ENCODE measurements at places on chromosomes 12 and 14.

DNA sequence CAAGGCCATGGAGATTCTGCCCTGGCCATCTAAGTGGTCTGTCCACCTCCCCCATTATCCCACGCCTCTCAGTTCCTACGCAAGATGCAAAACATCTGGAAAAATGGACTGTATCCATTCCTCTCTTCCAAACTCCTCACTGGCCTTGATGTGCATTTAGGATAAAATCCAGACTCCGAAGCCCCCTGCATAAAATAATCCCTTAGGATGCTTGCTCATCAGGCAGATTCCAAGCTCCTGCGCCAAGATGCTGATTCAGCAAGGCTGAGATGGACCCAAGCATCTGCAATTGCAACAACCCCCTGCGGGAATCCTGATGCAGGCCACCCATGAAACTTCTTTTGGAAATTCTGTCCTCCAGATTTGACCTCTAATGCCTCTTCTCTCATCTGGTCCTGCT, 81.6 kb downstream of the SPRING1 start:
- DNase-seq, result no peak

DNA sequence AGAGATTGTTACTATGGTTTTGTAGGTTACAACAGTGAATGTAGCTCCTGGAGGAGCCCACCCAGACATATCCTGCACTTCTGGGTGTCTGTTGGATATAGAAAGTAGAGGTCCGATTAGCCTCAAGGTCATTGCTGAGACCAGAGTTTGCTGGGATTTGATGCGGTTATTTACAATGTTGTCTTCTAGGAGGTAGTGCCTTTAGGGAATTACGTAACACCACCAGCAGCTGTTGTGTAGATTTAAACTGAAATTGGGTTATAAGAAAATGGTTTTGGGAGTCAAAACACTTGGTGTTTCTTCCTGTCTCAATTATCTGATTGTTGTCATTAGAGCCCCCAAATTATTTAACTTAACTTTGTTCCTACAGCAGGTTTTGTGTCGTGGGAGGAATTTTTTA, 225.3 kb upstream of the PELI2 start:
- no peak for DNase-seq

DNA sequence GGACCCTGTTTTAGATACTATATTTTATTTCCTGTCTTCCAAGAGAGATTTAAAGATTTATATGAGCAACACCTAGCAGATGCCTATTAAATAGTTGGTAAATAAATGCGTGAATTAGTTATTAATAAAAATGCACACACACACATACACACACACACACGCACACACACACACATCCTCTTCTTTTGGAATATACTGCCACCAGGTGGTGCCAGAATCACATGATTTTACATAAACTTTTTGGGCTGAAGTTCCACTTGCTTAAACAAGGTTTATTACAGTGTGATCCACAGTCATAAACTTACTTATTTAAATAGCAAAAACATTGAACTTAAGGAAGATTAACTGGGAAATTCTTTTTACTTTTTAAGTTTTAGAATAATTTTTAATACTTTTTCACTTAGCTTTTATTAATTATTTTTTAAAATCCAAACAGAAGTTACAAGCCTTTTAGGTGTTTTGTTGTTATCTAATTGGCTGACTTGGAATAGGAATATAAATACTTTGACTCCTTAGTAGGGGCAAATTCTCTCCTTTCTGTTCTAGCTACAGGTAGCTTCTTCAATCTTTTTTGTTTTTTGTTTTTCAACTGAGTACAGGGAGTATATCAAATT, 17.5 kb downstream of the RAD51B start:
- DNase-seq, result peak; percentile 63

GRCh38 chr12:24152270-24152669, 202.8 kb upstream of the SOX5 start:
- no peak for DNase-seq

- no peak for DNase-seq
Measured at GRCh38 chr14:95326987-95327386, 7.3 kb upstream of the CLMN start.

DNA sequence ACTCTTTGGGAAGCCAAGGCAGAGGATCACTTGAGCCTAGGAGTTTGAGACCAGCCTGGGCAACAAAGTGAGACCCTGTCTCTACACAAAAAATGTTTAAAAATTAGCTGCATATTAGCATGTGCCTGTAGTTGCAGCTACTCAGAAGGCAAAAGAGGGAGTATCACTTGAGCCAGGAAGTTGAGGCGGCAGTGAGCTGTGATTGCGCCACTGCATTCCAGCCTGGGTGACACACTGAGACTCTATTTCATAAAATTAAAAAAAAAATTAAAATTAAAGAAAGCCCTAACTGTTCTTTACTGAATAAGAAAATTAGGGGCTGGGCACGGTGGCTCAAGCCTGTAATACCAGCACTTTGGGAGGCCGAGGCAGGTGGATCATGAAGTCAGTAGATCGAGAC, 27.0 kb downstream of the SENP1 start:
- no peak for DNase-seq

DNA sequence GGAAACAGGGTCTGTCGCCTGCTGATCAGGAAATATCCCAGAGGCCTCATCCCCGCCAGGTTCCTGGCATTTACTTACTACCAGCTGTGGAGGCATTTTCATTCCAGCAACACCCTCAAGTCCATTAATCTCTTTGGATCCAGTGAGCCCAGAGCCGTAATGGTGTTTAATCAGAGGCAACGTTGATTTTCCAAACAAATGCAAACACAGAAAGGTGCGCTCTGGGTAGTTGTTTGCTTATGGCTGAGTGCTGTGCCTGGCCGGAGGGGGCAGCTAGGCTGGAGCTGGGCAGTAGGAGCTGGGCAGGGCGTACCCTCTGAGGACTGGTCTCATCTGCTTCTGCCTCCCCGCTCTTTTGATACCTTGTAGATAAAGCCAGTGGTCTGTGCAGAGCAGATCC, 110.6 kb downstream of the ADCK1 start:
- no peak for DNase-seq

DNA sequence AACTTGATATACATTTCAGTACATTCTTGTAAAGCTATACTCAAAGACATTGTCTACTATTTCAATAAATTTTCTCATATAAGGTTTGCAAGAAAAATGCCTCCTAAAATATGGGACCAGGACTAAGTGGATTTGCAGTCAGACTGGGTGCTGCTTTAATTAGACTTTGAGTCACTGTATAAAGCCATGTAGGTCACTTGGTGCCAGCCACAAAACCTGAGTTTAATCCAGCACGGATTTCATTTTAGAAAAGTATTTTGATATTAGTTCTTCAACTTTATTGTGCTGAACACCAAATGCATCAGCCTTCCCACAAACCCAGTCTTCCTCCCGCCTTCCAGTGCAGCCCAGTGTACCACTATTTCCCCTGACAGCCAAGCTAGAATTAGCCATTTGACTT, 9.9 kb upstream of the NID2 start:
- no peak for DNase-seq

DNA sequence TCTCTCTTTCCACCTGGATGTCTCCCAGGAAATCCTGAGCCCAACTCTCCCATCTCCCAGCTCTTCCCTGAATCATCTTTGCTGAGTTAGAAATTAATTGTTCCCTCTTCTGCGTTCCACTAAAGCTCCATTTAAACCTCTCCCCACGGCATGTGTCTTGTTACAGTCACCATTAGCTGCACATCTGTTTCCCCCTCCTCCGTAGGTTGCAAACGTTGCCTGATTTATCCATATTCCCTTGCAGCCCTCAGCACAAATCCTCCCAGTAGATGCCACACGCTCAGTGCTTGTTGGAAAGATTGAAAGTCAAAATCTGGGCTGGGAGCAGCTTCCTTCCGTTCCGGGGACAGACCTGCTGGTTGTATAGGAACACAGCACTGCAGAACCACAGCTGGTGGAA, 90.4 kb downstream of the SLC24A4 start:
- no peak for DNase-seq

- no peak for DNase-seq
Measured at GRCh38 chr14:68473794-68474193, 319.1 kb downstream of the ZFP36L1 start.

DNA sequence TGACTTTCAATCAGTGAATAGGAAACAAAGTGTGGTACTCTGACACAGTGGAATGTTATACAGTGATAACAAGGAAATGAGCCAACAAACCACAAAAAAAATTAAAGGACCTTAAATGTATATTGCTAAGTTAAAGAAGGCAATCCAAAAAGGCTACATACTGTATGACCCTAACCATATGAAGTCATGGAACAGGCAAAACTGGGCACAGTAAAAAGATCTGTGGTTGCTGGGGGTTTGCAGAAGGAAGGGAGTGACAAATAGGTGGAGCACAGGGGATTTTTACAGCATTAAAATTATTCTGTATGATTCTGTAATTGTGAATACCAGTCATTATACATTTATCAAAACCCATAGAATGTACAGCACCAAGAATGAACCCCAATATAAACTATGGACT, 112.6 kb downstream of the KCNC2 start:
- no peak for DNase-seq

DNA sequence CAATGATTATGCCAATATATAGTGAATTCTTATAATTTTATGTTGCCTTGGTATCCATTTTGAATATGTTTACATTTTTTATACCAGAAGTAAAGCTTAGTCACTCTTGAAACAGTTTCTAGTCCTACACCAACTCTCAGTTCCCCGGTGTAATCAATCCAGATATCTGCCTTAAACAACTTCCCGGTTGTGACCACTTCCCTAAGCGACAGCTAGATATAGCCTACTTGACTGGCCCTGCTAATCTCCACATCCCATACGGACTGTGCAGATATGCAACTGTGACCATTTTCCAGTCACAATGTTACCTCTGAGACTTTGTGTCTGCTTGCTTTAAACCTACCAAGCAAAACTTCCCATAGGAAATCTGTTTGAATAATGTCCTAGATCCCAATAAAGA, 1551.5 kb upstream of the SEL1L start:
- peak; percentile 12 for DNase-seq

DNA sequence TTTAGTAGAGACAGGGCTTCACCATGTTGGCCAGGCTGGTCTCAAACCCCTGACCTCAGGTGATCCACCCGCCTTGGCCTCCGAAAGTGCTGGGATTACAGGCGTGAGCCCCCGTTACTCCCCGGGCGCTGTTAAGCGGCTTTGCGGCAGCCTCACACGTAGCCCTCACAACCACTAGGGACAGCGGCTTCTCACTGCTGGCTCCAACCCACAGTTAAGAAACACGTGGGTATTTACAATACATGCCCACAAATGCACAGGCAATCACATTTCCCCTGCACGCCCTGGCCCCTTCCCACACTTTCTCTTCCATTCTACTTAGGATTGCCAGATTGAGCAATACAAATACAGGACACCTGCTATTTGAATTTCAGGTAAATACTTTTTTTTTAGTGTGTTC, 37.0 kb upstream of the EIF5 start:
- no peak for DNase-seq

- DNase-seq, result peak; percentile 25
Measured at GRCh38 chr12:69007101-69007854, 74.3 kb upstream of the CPM start.

DNA sequence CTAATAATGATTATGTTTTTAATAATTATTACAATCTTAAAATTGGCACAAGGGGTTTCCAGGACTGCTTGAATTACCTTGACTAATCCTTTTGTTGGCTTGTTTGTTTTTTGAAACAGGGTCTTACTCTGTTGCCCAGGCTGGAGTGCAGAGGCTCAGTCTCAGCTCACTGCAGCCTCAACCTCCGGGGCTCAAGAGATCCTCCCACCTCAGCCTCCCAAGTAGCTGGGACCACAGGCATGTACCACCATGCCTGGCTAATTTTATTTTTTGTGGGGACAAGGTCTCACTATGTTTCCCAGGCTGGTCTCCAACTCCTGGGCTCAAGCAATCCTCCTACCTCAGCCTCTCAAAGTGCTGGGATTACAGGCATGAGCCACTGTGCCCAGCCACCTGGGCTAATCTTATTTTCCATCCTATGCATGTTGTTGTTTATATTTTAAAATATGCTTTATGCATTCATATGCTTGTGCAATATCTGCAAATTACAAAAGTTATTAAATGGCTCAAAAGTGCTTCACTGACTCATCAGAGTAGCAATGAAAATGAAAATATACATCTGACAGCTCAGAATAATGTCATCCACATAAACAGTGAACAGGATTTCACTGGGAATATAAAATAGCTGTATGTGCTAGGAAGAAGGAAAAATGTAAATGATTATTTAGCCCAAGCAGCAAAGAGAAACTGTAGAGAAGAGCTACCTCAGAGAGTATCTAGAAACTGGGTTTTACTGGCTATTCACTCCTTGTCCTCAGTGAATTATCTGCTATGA, 24.8 kb upstream of the PLEKHG6 start:
- no peak for DNase-seq

Measured in Kasumi-1 (cell line).